Epithelial cell of esophagus (primary cell): ENCODE measurements at places on chromosomes 5 and 9.

GRCh38 chr5:136382071-136382470, 16.7 kb upstream of the TRPC7 start:
- no peak for DNase-seq

DNA sequence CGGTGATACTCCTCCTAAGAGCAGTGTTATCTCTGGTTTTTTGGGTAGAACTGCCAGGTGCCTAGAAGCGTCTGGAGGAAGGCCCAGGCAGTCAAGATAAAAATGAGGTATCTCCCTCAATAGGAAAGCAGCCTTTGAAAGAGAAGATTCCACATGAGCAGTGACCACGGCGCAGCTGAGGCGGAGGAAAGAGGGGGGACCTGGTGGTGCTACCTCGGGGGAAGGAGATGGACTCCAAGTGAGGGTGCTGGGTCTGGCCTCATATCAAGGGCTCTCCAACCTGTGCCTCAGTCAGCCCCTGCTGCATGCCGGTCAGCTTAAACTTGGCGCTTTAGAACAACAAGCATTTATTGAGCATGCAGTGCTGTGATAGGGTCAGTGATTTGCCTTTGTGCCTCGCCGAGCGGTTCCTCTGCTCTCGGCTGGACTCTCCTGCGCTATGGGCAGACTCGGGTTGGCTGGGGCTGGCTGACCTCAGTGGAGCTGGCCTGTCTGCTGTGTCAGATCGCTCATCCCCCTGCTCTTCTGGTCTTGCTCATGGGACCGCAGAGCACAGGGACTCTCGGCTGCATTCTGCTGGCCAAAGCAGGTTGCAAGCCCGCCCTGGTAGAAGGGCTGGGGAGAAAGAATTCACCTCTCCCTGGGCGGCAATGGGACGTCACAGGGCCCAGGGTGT, 121.1 kb upstream of the IRX4 start:
- no peak for DNase-seq

GRCh38 chr5:2797160-2797559, 45.7 kb upstream of the IRX2 start:
- no peak for DNase-seq

DNA sequence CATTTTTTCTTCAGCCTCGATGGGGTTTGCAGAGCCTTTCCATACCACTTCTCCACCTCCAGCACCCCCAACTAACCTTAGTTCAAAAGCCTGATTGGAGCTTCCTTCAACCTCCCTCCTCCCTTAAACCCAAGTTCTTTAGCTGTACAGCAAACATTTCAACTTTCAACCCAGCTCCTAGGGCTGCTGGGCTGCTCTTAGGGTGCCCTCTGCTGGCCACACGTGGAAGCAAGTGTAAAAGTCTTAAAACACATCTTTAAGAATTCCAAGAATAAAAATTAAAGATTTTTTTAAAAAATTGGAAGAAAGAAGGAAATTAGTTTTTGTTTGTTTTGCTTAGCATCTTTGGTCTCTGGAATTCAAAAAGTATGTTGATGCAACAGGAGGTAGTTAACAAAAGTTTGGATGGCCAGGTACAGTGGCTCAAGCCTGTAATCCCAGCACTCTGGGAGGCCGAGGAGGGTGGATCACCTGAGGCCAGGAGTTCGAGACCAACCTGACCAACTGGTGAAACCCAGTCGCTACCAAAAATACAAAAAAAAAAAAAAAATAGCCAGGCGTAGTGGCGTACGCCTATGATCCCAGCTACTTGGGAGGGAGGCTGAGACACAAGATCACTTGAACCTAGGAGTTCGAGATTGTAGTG, 15.5 kb upstream of the HSD17B3 start:
- DNase-seq, result peak; percentile 74
